ENCODE measurements at places on chromosomes 3 and 15.

- DNase-seq: no peak
Measured at GRCh38 chr3:46100812-46101211, 73.5 kb upstream of the XCR1 start.

DNA sequence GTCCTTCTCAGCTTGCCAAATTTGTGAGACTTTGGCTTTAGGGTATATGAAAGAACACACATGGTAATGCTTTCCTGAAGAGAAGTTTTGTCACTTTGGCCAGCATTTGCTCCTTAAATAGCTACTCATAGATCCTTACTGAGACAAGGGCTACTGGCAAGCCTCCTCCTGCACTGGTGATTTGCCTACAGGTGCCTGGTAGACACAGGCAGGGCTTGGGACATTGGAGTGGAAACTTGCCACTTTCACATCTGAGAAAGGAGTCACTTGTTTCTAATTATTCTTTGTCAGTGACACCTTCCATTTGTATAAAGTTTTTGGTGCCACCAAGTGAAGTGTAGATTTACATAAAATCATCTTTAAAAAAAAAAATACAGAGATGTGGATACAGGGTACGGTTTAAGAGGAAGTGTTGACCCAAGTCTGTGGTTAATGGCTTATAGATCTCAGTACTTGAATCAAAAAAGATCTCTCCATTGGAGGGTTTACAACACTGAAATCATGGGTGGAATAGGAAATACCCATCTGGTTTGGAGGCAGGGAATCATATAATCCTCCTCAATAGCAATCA lies 132.8 kb upstream of the GADL1 start:
- no peak for DNase-seq

- DNase-seq: no peak
Measured at GRCh38 chr15:36053746-36054145, 507.8 kb upstream of the DPH6 start.

DNA sequence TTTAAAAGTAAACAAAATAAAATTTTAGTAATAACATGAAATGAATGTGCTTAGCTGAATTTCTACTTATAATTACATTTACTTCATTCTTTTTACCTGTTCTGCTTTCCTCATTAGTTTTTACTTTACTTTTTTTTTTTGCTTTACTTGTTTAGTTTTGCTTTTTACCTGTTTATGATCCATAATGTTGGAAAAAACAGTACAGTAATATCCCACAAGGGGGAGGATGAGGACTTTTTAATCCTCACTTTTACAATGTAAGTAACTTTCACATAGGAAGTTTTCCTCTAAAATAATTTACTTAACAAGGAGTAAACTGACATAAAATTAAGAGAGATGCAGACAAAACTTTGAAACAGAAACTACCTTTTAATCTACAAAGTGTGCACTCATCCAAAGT lies 268.7 kb downstream of the TBC1D5 start:
- no peak for DNase-seq

DNA sequence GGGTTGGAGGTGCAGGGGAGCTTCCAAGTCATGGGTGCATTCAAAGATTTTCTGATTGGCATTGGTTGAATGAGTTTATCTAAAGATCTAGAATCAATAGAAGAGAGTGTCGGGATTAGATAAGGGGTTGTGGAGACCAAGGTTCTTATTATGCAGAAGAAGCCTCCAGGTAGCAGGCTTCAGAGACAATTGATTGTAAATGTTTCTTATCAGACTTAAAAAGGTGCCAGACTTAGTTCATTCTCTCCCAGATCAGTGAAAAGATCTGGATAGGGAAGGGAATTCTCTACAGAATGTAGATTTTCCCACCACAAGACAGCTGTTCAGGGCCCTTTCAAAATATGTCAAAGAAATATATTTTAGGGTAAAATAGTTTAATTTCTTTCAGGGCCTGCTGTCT lies 129.5 kb downstream of the LIPC start:
- no peak for DNase-seq

GRCh38 chr3:58471025-58471887 lies 20.6 kb upstream of the KCTD6 start:
- no peak for DNase-seq

All from D341Med (cell line).